Heart left ventricle (tissue), 16 donors: ENCODE measurements at places on chromosomes 11 and 22.

- DNase-seq: no peak
These were observed 74.2 kb upstream of the IGLL5 start for GRCh38 chr22:22813126-22814075.

- DNase-seq: no peak
These were observed 2.8 kb upstream of the DBX1 start for GRCh38 chr11:20162824-20163782.

GRCh38 chr22:44277386-44278135 is 35.2 kb downstream of the SHISAL1 start:
- no peak for DNase-seq

- DNase-seq: no peak
These were observed at the start of gene CD3G for GRCh38 chr11:118343981-118344515. Gene CD3G, plus strand, starts transcription at chr11:118344344. Its CDS starts 80 bp downstream, at chr11:118344424.

DNA sequence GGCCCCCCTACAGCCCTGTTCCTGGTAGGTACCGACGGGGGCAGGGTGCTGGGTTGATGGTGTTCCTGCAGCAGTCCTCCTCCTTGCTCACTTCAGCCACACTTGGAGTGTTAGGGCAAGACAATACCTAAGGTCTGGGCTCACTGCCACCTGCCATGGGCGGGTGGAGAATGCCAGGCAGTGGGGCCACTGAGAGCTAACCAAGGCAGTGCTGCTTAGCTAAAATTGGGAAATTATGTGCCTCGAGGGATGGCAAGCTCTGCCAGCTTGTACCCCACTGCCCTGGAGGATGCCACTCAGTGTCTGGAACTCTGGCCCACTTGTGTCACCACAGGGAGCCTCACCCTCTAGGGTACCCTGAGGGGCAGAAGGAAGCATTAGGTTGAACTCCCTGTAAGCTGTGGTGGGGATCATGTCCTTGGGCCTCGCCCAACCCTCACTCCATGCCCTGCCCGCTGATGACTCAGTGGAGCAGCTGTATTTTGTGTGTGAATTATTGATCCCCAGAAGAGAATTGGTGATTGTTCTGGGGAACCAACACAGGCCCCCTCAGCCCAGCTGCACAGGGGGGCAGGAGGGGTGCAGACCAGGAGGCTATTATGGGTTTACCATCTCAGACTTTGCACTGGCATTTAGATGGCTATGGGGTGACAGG is 17.7 kb downstream of the PHLDB1 start:
- peak; percentile 12 for DNase-seq
